ENCODE measurements at places on chromosomes 13 and 19. TPM values are rescaled to one million over a fixed set of nuclear protein-coding genes. Genes with fewer than 3 reads are reported as not detected.

The BRME1 gene
- total RNA-seq, result 0.28 TPM

DNA sequence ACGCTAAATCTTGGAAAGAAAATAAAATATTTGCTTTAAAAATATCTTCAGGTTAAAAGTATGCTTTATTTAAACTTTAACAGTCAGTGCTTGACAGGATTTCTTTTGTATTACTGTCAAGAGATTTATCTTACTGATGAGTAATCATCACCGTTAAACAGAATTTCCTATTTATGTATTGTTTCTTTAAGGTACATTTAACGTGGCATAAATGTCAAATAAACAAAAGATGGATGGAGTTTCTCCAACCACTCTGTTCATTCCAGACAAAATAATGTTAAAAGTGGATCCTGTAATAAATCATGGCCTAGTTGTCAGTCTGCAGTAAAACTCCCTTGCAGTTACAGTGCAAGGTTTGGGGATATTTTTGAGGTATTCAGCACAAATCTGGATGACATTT lies 298.3 kb downstream of the DIAPH3 start:
- no peak overlapping the region for H3K27ac ChIP-seq
- no peaks in the 10 kb centered on the region for H3K27me3 ChIP-seq
- H3K4me3 ChIP-seq, result no peak overlapping the region
- no peaks in the 10 kb centered on the region for H3K4me1 ChIP-seq

DNA sequence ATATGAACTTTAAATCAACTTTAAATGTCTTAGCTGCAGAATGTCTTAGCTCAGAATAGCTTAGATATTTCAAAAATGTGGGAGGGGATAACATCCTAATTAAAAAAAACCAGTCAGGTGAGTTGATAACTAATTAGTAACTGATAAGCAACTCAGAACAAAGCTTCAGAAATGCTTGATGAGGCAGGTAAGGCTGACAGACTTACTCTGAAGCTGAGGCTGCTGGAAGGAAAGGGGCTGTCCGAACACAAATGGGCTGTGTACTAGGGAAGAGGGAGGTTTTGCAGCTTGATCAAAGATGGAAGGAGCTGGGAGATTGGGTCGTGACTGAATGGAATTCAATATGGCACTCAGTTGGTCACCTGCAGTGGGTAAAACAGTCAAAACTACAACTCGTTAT lies 91.2 kb upstream of the FBXL3 start:
- peaks cover 2% of the 10 kb centered on the region for H3K36me3 ChIP-seq
- no peak for DNase-seq
- no peaks in the 10 kb centered on the region for H3K27me3 ChIP-seq
- no peak overlapping the region for H3K27ac ChIP-seq
- H3K4me1 ChIP-seq, result no peaks in the 10 kb centered on the region

The NPAS1 gene
- total RNA-seq, result 0.56 TPM

- no peak for DNase-seq
- H3K4me1 ChIP-seq, result no peaks in the 10 kb centered on the region
- no peak overlapping the region for H3K4me3 ChIP-seq
- no peak overlapping the region for H3K27ac ChIP-seq
- no peaks in the 10 kb centered on the region for H3K27me3 ChIP-seq
These were observed 3.3 kb upstream of the KLK11 start for GRCh38 chr19:51029718-51030117.

The LRRC63 gene
- total RNA-seq, result not detected

The AP1M2 gene
- total RNA-seq, result not detected

- no peaks in the 10 kb centered on the region for H3K4me1 ChIP-seq
- DNase-seq, result no peak
- H3K4me3 ChIP-seq, result no peak overlapping the region
These were observed 297.8 kb downstream of the SHISA2 start for GRCh38 chr13:25753976-25754375.

The CNOT3 gene
- total RNA-seq, result 5.4 TPM

GRCh38 chr13:82439159-82439904 lies 1442.9 kb downstream of the SLITRK1 start:
- no peak overlapping the region for H3K27ac ChIP-seq
- H3K4me1 ChIP-seq, result no peaks in the 10 kb centered on the region
- H3K4me3 ChIP-seq, result no peak overlapping the region
- no peaks in the 10 kb centered on the region for H3K27me3 ChIP-seq

GRCh38 chr19:45324349-45324907 lies 1.8 kb upstream of the CKM start:
- H3K4me1 ChIP-seq, result no peaks in the 10 kb centered on the region
- H3K4me3 ChIP-seq, result no peak overlapping the region
- DNase-seq, result no peak
- H3K36me3 ChIP-seq, result no peaks in the 10 kb centered on the region
- no peak overlapping the region for H3K27ac ChIP-seq

- no peak overlapping the region for H3K27ac ChIP-seq
- no peaks in the 10 kb centered on the region for H3K4me1 ChIP-seq
- DNase-seq, result peak; percentile 13
These were observed 11.3 kb downstream of the STAP2 start for GRCh38 chr19:4327252-4327876.

DNA sequence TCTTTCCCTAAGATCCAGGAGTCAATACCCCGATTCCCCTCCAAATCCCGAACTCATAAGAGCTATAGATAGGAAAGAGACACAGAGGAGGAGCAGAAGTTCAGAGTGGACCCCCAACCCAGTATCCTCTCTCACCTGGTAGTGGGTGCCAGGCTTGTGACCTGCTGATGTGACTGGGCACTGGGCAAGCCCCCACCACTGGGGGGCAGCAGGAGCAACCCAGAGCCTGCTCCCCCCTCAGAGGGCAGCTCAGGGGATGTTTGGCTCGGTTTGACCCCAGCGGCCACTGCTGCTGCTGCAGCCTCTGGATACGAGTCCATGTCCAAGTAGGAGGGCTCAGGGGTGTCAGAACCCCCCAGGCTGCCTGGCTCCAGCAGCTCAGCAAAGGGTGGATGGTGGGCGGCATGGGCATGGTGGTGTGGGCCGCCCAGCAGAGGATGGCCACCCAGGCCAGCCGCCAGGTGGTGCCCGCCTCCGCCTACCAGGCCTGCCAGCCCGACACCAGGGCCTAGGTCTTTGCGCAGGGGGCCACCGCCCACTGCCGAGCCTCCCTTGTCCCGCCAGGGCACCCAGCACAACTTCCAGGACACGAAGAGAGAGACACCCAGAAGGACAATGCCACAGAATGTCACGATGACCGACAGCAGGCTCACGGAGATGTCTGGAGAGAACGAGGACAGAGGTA lies 7.4 kb downstream of the SYT3 start:
- no peak overlapping the region for H3K27ac ChIP-seq
- no peak overlapping the region for H3K4me3 ChIP-seq
- H3K27me3 ChIP-seq, result peaks cover 8% of the 10 kb centered on the region

DNA sequence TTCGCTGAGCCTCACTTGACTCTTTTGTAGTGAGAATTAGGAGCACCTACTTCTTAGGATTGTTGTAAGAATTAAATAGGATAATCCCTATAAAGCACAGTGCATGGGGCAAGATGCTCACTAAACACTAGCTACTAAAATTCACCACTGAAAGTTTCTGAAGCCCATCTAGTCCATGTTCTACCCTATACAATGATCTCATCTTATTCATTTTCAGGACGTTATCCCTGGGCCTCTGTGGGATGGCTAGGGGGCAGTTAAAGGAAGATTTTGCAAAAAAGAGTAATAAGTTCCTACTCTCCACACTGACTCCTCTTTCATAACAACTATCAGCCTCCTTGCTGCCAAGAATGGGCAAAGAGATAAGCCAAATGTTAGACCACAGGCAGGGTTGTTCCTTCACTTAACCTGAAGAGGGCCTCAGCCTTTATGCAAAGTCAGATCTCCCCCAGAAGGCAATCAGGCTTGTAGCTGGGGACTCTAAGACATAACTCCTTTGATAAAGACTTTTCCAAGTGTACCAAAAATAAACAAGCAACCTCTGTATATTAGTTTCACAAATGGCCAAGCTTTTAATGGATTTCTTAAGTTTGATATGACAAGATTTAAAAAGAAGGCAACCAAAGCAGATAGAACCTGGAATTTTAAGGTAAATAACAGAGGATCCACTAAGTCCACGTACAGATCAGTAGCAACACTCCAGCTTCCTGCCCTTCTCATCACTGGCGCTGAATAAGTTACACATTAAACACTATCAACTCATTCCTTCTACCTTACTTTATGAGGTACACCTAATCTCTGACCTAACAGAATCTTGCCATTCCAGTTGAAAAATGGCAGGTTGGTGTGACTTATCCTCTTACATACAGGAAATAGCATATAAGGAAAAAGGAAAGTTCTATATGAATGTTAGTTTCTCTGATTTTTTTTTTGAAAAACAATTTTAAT lies 44.4 kb downstream of the ELF1 start:
- no peak overlapping the region for H3K27ac ChIP-seq
- H3K36me3 ChIP-seq, result peaks cover 3% of the 10 kb centered on the region
- H3K4me3 ChIP-seq, result no peak overlapping the region
- peaks cover 3% of the 10 kb centered on the region for H3K4me1 ChIP-seq

DNA sequence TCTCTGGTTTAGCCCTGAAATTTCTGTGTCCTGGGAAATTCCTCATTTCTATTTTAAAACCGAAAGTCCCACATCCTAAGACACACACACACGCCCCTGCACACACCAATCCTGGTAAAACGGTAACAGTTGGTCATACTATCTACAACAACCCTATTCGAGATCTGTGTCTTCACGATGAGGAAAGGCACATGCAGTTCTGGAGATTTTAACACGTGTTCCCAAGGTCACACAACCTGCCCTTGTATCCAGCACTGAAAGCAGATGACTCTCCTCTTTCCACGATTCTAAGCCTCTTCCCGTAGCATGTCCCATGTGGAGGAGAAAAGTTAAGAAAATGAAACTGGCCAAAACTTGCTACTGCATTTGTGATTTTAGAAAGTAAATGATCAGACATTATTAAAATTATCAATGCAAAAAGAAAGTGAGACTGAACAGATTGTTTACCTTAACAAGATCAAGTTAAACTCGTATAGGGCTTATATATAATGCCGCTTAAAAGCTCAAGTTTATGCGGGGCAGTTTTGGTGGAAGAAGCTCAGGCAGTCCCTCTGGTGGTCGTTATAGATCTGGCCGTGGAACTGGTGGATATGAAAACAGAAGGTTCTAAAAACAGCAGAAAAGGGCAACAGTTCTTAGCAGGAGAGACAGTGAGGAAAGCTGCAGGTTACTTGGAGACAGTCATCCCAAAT lies 32.7 kb downstream of the VSTM1 start:
- no peaks in the 10 kb centered on the region for H3K36me3 ChIP-seq
- no peaks in the 10 kb centered on the region for H3K27me3 ChIP-seq
- H3K27ac ChIP-seq, result no peak overlapping the region
- H3K4me1 ChIP-seq, result no peaks in the 10 kb centered on the region
- peak overlapping the region; percentile 19 for H3K4me3 ChIP-seq
- DNase-seq, result peak; percentile 24

DNA sequence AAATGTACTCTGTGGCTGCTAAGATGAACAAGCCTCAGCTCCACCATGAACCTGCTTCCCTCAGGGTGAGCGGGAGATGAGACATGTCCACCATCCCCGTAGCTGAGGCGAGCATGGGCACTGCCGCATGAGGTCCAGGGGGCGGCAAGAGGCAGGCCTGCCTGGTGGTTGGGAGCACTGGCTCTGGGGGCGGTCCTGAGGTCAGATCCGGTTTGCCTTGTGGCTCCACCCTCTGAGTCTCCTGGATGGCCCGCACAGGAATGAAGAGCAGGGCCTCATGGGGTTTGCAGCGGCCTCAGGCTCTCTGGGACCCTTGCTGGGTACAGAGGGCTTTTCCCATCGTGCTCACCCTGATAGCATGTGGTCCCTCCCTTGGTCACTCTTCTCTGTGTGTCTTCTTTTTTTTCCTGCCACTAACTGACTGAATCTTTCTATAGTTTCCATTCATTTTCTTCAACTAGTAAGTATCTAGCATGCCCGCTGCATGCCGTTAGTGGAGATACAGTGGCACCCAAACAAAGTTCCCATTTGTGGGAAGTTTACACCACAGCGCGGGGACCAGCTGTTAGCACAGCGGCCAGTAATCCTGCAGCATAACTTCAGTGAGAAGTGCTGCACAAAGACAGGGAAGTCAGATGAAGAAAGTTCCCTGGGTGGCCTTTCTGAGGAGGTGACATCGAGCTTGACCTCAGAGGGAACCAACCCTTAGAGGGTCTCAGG lies 37.3 kb downstream of the CAPN12 start:
- H3K36me3 ChIP-seq, result peaks cover 91% of the 10 kb centered on the region
- no peaks in the 10 kb centered on the region for H3K27me3 ChIP-seq
- H3K4me1 ChIP-seq, result peaks cover 32% of the 10 kb centered on the region
- H3K27ac ChIP-seq, result peak overlapping the region; percentile 25

- DNase-seq, result no peak
- peaks cover 36% of the 10 kb centered on the region for H3K4me1 ChIP-seq
- peak overlapping the region; percentile 36 for H3K27ac ChIP-seq
- H3K36me3 ChIP-seq, result peaks cover 6% of the 10 kb centered on the region
- no peak overlapping the region for H3K4me3 ChIP-seq
These were observed 72.4 kb downstream of the STK24 start for GRCh38 chr13:98504371-98504963.

DNA sequence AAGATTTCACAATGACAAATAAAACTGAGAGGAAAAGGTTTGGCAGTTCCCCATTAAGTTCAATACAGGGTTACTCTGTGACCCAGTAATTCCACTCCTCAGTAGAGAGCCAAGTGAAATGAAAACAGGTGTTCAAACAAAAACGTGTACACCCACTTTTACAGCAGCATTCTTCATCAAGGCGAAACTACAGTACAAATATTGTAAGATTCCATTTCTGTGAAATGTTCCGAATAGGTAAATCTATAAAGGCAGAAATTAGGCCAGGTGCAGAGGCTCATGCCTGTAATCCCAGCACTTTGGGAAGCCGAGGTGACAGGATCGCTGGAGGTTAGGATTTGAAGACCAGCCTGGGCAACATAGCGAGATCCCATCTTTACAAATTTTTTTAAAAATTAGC lies 8.9 kb upstream of the GDF15 start:
- H3K36me3 ChIP-seq, result no peaks in the 10 kb centered on the region
- H3K27me3 ChIP-seq, result no peaks in the 10 kb centered on the region
- H3K4me3 ChIP-seq, result no peak overlapping the region

DNA sequence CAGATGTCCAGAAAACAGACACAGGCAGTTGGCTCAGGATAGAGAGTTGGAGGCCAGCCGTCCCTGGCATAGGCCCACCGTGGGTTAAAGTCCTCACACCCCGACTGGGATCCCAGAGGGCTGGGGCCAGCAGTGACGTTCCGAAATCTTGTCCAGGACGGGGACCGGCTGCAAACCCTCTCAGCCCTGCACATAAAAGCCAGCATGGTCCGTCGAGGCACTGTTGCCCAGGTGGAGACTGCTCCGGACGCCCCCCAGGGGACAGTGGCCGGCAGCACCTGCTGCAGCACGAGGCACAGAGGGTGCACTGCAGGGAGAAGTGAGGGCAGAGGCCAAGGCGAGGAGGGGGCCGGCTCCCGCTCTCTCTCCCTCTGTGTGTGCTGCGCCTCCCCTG lies 4.3 kb upstream of the IFNL2 start:
- H3K27me3 ChIP-seq, result peaks cover 51% of the 10 kb centered on the region
- no peak overlapping the region for H3K27ac ChIP-seq
- DNase-seq, result no peak
- H3K4me3 ChIP-seq, result no peak overlapping the region
- no peaks in the 10 kb centered on the region for H3K36me3 ChIP-seq
- no peaks in the 10 kb centered on the region for H3K4me1 ChIP-seq

- H3K4me3 ChIP-seq, result peak overlapping the region; percentile 10
- H3K4me1 ChIP-seq, result peaks cover 8% of the 10 kb centered on the region
- H3K36me3 ChIP-seq, result peaks cover 3% of the 10 kb centered on the region
- H3K27ac ChIP-seq, result peak overlapping the region; percentile 76
- peak; percentile 42 for DNase-seq
- H3K27me3 ChIP-seq, result no peaks in the 10 kb centered on the region
These were observed 37.4 kb downstream of the COG6 start for GRCh38 chr13:39692660-39693438.

All from IMR-90 (cell line).